ENCODE measurements at places on chromosomes 7 and 10.

GRCh38 chr10:110617425-110618229 lies 26.5 kb upstream of the RBM20 start:
- DNase-seq, result no peak

GRCh38 chr10:50846753-50847152 lies 38.7 kb downstream of the A1CF start:
- no peak for DNase-seq

GRCh38 chr7:148571381-148571780 lies 19.2 kb upstream of the C7orf33 start:
- DNase-seq, result no peak

- DNase-seq, result no peak
Observed at GRCh38 chr10:42988517-42989395, 88.1 kb upstream of the RET start.

GRCh38 chr10:77245953-77246352 lies 391.7 kb downstream of the KCNMA1 start:
- DNase-seq, result no peak

DNA sequence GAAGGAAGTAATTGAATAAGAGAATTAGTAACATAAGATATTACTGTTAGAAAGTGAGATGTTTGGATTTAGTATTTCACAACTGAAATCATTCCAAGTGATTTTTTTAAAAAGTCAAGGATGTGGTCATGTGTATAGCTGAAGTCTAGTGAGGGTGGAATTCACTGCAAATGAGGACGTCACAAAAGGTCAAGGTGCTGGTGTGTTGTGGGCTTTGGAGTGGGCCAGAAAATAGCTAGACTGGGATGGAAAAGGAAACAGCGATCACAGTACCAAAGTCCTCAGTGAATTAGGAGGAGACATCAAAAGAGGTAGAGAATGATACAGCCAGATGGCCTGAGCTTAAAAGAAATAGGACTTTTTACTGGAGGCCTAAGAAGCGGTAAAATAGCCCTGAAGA lies 272.8 kb downstream of the DYNC1I1 start:
- no peak for DNase-seq

DNA sequence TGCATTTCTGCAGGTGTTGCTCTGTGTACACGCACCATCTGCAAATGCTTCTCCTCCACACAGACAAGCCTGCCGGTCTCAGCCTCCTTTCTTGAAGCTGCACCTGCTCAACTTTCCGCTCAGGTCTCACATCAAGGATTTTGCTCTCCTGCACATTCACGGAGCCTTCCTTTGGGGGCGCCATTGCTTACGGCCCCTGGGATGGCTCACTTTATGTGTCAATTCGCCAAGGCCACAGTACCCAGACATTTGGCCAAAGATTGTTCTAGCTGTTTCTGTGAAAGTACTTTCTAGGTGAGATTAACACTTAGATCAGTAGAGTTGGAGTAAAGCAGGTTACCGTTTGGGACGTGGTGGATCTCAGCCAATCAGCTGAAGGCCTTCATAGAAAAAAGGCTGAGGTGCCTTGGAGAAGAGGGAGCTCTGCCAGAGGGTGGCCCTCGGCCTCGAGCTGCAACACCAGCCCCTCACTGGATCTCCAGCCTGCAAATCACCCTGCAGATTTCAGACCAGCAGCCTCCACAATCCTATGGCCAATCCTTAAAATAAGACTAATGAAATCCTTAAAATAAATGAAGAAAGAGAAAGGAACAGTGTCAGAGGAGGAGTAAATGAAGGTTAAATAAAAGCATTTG lies 39.9 kb upstream of the PPP2R2D start:
- DNase-seq, result no peak

DNA sequence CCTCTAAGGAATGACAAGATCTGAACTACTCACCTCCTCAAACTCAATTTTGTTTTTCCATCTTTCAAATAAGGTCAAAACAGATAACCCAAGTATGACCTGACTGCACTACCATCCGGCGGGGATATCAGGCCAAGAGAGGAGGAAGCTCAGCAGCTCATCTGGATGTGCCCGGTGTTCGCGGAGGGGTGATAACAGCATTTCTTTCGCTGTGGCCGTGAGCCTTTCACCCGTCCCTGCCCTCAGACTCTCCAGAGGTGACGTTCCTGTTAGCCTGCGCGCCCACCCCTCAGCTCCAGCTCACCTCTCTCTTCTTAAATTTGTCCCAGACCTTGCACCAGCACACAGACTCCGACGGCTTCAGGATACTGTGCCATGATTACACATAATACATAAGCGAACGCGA lies 526 bp downstream of the ZNF248 start:
- DNase-seq, result no peak

DNA sequence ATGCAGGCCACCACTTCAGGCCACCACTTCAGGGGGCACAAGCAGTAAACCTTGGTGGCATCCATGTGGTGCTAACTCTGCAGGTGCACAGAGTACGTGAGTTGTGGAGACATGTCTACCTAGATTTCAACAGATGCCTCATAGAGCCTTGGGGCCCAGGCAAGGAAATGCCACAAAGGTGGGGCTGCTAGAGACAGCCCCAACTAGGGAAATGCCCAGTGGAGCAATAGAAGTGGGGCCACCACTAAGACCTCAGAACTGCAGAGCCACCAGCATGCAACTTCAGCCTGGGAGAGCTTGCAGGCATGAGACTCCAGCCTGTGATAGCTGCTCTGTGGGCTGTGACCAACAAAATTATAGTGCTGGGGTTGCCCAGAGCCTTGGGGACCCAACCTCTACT lies 107.6 kb downstream of the DNAJC1 start:
- no peak for DNase-seq

DNA sequence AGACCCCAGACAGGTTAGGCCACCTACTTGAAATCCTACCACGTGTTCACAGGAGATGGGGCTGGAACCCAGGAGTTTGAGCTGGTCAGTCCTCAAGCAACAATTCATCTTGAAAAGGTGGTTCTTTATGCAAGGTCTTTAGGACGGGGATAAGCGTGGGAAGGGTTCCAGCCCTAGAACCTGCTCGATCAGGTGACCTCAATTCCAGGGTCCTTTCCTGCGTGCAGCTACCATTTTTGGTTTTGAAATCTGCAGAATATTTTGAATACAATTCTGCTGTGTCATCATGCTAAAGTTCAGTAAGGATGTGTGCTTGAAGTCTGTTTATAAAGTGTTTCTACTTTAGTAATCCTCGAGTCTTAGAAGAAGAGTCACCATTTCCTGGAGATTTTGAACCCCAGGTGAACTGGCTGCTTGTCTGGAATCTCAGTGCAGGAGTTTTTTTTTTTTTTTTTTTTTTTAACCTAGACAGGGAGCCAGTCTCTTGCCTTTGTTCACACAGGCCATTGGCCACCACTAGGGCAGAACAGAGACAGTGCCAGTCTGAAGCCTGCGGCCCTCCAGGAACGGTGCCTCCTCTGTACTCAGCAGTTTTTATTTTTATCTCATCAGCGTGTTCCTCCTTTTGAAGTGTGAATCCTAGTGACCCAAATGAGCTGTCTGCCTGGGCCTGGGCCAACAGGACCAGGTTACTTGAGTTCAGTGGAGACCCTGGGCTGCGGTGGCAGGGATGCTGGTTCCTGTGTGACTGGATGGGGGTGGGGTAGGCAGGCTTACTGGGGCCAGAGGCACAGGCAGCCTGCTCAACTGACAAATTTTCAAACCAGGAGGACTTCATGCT lies 54.6 kb downstream of the EEPD1 start:
- DNase-seq, result no peak

DNA sequence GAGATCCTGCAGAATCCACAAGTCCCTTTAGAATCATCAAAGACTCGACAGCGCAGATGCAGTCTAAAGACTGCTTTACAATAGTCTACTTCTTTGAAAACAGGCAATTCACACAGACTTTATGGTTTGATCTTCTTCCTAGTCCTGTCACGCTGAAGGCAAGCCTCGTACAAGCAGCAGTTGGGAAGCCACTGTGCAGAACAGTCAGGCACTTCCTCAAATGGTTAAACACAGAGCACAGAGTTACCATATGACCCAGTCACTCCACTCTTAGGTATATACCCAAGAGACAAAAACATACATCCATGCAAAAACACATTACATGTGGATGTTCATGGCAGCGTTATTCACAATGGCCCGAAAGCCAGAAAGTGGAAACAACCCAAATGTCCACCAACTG lies 41.4 kb downstream of the LRRC20 start:
- no peak for DNase-seq

DNA sequence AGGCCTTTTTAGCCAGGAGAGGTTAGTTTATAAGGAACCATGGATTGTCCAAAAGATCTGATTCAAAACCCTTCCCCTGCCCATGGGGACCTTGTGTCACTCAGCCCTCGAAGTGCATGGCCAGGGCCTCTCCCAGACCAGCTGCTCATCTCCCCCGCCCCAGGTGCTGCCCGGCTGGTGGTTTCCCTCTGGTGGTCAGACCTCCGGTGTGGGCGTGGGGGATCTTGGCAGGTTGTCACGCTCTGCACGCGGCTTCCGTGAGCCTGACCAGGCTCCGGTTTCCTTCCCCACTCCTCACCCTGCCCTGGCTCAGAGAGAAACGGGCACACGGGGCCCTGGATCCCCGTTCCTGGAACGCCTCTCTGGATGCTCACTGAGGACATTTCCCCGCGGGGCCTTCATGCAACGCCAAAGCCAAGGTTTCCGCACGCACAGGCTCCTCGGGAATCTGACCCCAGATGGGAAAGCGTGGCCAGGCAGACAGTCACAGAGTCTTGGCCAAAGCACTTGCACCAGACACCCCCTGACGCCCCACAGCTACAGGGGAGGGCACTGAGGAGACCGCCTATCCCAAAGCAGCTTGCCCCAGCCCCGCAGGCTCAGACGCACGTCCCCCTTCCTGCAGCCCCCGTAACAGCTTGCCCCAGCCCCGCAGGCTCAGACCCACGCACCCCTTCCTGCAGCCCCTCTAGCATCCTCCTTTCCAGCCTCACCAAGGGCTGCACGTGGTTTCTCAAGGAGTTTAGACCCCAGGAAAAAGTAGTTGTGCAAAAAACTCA lies 7.8 kb upstream of the DIP2C start:
- DNase-seq, result no peak

- DNase-seq, result no peak
Observed at GRCh38 chr7:100896732-100897608, 1.3 kb upstream of the ACHE start.

GRCh38 chr7:139734395-139734794 lies 43.4 kb downstream of the HIPK2 start:
- peak; percentile 30 for DNase-seq
